ENCODE measurements at places on chromosomes 16 and 17.

- DNase-seq: no peak
Observed at GRCh38 chr17:60231234-60231633, 81.5 kb downstream of the CA4 start.

DNA sequence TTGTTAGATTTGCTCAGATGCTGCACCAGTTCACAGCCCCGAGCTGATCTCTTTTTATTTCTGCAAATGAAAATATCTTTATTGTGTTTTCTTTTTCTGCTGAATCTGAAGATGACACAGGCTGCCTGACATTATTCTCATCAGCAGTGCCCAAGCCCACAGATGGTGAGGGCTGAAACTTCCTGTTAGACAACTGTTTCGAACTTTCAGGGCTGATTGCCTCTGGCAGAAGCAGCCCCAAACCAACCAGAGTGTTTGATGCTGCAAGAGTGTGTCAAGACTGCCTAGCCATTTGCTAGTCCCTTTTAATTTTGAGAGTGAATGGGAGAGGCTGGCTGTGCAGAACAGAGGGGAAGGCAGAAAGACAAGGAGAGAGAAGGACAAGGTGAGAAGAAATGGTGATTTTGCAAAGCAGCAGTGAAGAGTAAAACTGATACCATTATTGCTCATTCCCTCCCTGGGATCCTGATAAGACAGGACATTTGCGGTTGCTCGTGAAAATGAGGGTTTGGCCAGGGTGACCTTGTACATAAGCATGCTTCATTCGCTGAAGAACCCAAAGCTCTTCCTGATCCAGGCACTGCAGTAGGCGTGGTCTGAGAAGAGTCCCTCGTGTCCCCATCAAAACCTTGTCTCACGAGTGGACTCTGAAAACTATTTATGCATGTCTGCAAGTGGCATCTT lies 77.2 kb downstream of the TMEM114 start:
- no peak for DNase-seq

DNA sequence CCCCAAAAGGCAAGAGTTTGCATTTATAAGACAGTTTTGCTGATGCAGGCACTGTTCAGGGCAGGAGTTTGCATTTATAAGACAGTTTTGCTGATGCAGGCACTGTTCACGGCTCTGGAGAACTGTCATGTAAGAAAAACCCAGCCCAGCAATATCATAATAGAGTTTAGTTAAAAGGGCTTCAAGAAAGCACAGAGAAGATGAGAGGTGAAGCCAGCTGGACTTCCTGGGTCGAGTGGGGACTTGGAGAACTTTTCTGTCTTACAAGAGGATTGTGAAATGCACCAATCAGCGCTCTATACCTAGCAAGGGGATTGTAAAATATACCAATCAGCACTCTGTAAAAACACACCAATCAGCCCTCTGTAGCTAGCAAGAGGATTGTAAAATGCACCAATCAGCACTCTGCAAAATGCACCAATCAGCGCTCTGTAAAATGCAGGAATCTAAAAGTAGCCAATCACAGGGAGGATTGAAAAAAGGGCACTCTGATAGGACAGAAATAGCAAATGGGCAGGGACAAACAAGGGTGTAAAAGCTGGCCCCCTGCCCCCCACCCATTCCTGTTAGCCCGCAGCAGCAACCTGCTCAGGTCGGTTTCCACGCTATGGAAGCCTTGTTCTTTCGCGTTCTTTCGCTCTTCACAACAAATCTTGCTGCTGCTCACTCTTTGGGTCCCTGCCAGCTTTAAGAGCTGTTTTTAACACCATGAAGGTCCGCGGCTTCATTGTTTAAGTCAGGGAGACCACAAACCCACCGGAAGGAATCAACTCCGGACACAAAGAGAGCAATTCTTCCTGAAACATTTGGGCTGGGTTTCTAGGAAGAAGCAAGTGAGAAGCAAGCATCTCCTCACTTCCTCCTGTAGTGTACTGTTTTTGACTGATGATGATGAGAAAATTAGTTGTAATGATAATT lies 1.8 kb upstream of the CBX1 start:
- no peak for DNase-seq

- DNase-seq: peak; percentile 96
Observed at GRCh38 chr16:2980227-2981176, at the start of gene PKMYT1. TSS of gene PKMYT1 (minus strand) at chr16:2980446. CDS start at chr16:2979657, 789 bp downstream.

DNA sequence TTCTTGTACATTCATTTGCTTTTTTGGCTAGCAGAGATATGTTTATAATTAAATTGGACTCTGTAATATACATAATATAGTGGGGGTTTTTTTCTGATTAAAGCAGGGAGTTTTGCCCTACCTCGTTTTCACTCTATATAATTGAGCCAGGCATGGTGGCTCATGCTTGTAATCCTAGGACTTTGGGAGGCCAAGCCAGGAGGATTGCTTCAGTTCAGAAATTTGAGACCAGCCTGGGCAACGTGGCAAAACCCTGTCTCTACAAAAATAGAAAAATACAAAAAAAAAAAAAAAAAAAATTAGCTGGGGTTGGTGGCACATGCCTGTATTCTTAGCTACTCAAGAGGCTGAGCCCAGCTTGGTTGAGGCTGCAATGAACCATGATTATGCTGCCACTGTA lies 42.2 kb downstream of the PAFAH1B1 start:
- DNase-seq: no peak

- DNase-seq: peak; percentile 23
Observed at GRCh38 chr17:10336393-10336792, 36.4 kb downstream of the MYH13 start.

DNA sequence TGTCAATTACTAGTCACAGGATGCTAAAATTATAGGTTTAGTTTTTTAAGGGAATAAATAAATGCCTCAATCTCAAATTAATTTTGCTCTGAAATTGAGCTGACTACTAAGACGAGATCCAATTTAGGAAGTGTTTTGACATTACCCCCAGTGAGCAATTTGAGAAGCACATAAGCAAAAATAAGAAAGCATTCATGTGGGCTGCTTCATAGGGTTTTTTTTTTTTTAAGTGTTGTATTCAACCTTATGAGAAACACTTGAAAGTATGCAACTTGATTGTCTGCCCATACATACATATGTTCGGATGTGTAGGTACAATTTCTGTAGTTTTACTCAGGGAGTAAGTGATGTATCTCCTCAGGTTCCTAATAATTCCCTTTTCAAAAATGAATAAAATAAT lies 77.6 kb downstream of the PRKCA start:
- no peak for DNase-seq

GRCh38 chr17:38508954-38509771 lies 80.9 kb downstream of the ARHGAP23 start:
- peak; percentile 96 for DNase-seq

Measured in ELF-1 (cell line).